ENCODE measurements at places on chromosomes 11 and 22.

DNA sequence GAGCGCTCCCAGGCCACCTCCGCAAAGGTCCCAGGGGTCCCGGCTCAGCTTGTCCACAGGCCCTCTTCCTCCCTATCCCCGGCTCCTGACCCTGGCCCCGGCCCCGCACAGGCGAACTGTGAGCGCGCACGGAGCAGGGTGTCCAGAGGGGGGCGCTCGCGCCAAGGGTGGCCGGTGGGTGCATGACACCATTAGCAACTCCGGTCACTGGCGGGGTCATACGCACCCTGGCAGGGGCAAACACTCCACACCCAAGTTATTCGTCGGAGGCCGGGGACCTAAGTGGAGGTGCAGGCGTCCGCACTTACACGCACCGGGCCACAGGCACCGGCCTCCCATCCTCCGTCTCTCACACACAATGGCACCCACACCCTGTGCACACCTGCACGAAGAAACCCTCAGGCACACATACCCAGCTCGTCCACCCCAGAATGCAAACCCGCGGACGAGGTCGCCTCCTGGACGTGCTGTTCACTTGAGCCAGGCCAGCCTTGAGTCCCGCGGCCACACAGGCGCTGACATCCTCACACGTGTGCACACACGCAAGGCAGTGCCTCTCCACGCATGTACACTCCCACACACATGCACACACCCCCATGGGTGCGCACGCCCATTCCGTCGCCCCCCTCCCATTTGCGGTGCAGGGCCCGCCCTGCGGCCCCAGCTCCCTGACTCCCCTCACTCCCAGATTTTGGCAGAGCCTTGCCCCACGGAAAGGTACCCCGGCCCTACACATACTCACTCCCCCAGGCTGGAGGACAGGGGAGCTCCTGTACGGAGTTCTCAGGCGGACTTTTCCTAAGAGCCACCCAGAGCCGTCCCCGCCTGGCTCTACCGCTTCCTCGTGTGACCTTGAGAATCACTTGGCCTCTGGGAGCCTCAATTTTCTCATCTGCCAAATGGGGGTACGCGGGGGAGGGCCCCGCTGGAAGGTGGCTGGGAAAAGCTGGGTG lies at the start of gene RASGRP2:
RASGRP2 (minus strand) TSS at position 552 of the 953 bp plus-strand sequence. CDS start 1,276 bp downstream, outside the sequence.
- DNase-seq, result peak; percentile 61

DNA sequence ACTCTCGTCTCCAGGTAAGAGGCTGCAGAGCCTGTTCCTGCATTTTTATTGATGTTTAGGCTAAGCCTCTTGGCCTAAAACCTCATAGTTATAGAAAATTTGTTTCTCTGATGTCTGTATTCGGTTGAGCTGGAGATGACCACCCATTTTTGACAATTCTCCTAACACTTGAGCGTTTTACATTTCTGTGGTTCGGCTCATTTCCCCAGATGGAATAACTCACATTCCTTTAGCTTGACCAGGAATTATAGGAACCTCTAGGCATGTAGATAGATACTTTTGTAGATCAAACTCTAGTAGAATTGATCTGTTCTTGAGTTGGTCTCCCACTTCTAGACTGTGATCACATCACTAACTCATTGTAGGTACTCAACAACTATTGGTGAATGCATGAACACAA lies 172.6 kb upstream of the CADM1 start:
- DNase-seq, result no peak

- DNase-seq, result no peak
These were observed 658 bp downstream of the ACY3 start for GRCh38 chr11:67649634-67650510.

DNA sequence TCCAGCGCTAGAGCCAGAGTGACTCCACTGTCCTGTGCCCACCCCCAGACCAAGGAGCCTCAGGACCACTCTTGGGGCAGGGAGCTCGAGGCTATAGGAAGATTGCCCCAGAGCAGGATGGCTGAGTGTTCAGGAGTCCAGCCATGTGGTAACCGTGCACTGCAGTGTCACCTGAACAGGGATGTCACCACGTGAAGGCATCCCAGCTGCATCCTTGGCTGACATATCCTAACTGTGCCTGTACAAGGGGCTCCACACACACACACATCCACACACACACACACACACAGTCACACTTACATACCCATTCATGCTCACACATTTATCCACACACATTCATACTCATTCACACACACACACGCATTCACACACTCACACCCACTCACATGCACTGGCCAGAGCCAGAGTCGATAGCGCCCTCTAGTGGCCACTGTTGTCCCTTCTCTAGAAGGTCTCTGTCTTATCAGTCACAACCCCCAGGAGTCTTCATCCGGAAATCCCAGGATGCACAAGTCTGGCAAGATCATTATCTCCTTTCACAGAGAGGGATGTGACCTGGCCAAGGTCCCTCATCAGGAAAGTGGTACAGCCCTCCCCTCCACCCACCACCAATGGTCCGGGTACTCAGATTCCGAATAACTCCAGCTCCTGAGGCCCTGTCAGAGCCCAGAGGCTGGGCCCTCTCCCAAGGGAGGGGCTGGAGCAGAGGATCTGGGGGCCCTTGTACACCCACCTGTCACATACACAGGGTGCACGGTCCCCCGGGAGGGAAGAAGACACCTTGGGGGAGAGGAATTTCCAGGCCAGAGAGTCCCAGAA lies 55.1 kb downstream of the IGLL5 start:
- DNase-seq, result peak; percentile 44

- DNase-seq, result no peak
These were observed 23.9 kb upstream of the EED start for GRCh38 chr11:86220653-86221052.

GRCh38 chr22:39935612-39936011 lies 24.6 kb upstream of the TMA7B start:
- DNase-seq, result no peak

DNA sequence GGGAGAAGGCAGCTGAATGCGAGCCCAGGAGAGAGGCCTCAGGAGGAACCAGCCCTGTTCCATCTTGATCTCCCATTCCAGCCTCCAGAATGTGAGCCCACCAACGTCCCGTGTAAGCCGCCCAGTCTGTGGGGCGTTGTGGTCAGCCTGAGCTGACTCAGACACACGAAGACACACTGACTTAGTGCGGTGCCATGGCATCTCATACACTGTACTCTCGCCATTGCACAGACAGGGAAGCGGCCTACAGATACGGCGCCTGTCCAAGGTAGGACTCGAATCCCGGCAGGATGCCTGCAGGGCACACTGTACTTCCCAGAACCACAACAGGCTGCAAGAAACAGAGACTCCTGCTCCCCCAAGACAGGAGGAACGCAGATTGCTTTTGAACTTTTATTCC lies 179.6 kb downstream of the CTTN start:
- no peak for DNase-seq

DNA sequence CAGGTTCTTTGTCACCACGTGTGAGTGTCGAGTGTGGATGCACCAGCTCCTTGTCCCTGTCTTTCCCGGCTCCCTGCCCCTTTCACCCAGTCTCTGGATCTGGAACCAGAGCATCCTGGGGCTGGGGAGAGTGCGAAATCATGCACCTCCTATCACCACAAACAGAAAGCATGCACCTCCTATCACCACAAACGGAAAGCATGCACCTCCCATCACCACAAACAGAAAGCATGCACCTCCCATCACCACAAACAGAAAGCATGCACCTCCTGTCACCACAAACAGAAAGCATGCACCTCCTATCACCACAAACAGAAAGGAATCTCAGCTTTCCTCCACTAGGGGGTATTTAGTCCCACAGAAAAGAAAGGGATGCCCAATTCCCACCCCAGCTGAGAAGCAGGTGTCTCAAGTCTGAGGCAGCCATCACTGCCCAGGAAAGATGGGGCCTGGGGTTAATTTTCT lies 5.9 kb upstream of the GLB1L3 start:
- DNase-seq, result no peak

- no peak for DNase-seq
These were observed 11.2 kb upstream of the MUC6 start for GRCh38 chr11:1047595-1048156.

DNA sequence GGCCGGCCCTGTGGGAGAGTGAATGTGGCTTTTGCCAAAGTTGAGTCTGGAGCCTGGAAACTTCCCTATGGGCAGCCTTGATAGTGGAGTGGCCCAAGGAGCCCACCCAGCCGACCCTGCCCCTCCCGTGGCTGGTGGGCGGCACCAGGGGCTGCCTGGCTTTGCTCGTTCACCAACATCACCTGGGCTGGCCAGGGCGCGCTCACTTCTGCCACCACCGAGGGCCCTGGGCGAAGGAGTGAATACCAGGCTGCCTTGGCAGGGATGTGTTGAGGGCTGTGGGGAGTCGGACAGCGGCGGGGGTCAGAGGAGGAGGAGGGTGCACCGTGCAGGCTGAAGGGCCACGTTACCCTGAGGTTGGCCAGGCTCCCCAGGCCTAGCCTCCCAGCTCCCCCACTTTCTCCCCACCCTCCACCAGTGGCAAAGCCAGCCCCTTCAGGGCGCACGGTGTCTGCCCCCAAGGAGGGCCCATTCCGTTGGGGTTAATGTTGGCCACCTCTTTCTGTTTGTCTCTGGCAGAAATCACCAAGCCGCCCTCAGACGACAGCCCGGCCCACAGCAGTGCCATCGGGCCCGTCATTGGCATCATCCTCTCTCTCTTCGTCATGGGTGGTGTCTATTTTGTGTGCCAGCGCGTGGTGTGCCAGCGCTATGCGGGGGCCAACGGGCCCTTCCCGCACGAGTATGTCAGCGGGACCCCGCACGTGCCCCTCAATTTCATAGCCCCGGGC lies 22.5 kb upstream of the PPP6R3 start:
- no peak for DNase-seq

- no peak for DNase-seq
These were observed 7.8 kb downstream of the FTH1 start for GRCh38 chr11:61959678-61960077.

GRCh38 chr11:76880314-76880713 lies 19.6 kb downstream of the ACER3 start:
- no peak for DNase-seq

DNA sequence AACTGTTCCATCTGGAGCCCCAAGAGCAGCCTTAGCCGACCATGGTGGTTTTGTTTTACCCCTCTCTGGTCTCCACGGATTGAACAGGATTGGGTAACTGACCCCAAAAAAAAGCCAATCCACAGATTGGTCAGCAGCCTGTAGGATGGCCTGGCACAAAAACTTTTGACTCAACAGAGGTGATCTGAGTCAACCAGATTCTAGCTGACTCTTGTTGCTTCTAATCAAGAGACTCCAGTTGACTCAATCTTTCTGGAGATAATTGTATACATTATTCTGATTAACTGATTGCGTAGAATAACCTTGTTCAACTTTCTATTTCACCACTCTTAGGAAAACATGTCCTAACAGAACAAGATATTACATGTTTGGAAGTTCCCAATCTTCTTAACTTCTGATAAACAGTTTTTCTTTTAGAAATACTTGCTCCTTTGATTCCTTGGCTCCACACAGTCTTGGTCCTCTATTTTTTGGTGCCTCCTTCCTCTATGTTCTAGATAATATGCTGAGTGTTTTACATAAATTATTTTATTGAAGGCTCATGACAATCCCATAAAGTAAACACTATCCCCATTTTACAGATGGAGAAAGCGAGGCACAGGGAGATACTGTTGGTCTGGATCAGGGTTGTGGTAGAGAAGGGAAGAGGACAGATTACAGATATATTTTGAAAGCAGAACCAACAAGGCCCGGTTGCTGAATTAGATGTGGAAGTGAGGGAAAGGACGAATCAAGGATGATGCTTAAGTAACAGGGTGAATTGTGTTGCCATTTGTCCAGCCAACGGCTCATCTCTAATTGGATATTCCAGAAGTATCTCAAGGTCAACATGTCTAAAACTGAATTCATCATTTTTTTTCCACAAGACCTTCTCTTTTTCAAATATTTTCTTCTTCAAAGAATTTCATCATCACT lies 11.5 kb upstream of the ZC3H12C start:
- no peak for DNase-seq

GRCh38 chr11:120749395-120749794 lies 237.8 kb downstream of the GRIK4 start:
- no peak for DNase-seq

DNA sequence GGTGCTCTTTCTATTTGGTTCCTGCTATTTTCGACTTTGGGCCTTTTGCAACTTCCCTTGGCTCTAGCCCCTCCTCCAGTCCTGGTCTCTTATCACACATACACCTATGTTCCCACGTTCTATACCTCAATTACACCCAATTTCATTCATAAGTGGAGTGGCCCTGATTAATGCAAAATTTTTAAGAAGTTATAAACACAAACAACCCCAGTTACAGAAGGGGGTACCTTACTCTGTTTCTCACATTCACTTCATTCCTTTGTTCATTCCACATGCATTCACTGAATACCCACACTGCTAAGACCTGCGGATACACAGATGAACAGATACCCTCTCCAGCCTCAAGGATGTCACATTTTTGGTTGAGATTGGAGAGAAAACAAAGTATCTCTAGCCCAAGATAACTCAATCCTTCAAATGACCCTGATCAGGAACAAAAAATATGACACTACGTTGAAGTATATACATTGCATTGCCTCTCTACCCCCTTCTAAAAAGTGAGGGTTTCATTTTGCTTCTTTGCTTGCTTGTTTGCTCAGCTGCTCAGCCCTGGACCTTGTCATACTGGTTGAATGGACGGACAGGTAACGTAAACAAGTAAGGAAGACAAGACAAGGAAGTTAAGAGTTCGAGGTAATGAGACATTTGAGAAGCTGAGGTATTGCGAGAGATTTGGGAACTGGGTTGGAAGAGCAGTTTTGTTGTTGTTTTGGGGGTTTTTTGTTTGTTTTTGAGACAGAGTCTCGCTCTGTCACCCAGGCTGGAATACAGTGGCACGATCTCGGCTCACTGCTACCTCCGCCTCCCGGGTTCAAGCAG lies 3.6 kb upstream of the VPS37C start:
- no peak for DNase-seq

- DNase-seq, result no peak
These were observed 112.9 kb upstream of the GRK3 start for GRCh38 chr22:25451480-25452114.

- no peak for DNase-seq
These were observed 109.8 kb downstream of the PTPRJ start for GRCh38 chr11:48090174-48090573.

DNA sequence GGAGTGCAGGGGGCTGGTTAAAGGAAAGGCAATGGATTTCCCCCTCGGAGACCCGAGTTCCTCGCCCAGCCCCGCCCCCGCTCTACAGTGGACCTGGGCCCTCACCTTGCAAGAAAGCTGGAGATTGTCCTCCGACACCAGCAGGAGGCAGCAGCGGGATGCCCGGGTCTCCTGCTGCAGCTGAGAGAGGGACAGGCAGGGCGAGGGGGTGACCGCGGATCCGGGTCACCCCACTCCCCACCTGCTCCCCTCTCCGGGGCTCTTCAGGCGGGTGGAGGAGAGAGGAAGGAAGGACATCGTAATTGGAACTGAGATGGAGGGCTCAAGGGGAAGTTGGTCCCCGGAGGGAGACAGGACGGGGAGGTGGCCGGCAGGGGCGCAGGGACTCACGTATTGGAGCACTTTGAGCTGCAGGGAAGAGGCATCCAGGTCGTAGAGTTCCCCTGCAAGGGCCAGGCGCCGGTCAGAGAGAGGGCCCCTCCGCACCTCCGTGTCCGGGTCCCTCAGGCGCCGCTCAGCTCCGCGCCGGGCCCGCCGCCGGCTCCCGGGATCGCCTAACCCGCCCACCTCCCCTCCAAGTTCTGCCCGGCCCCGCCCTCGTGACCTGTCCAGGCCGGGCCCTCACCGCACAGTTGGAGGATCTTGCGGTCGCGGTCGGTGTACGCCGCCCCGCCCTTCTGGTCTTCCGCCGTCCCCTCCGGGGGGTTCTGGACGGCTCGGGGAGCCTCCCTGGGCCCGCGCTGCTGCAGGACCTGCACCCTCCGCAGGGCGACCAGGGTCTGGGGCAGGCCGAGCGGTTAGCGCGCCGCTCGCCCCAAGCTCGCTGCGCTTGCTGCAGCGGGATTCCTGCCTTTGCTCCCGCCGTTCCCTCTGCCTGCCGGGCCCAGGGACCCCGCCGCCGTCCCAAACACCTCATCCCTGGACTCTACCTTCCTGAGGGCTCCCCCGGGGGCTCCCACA lies 84.1 kb downstream of the PDE2A start:
- no peak for DNase-seq
